ENCODE measurements at places on chromosomes 4 and X.

DNA sequence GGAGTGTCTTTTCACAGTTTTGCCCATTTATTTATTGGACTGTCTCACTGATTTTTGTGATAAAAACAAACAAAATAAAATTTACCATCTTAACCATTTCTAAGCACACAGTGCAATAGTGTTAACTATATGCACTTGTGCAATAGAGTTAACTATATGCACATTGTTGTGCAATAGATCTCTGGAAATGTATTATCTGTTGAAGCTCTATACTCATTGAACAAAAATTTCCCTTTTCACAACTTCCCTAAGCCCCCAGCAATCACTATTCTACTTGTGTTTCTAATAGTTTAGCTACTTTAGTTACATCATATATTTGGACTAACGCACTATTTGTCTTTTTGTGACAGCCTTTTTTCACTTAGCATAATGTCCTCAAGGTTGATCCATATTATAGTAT lies 59.7 kb upstream of the BEX4 start:
- DNase-seq, result no peak

- no peak for DNase-seq
These were observed 133.1 kb downstream of the ASB9 start for GRCh38 chrX:15136795-15137194.

GRCh38 chr4:147909225-147909624 lies 177.3 kb downstream of the ARHGAP10 start:
- DNase-seq, result no peak

DNA sequence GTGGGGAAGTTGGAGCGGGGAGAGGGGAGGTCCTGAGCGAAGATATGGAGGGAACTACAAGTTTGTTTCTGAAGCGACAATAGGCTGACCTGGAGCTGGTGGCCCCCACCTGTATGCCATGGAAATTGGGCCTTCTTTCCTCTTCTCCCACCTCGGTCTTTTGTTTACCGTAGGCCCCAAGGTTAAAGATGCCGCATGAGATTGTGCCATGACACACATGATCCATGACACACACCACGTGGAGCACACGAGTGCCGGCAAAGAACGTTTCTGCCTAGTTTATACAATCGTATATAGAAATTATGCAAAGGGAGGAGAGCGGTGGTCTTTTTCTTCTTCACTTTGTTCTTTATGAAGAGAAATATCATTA lies 408 bp downstream of the TMEM33 start:
- DNase-seq, result no peak

All from stimulated activated CD8-positive, alpha-beta memory T cell treated with anti-CD3 and anti-CD28 coated beads, Interleukin-2, amount 100 ng/mL, for 1 hour (primary cell).